ENCODE measurements at places on chromosomes 16 and 17. TPM values are rescaled to one million over a fixed set of nuclear protein-coding genes. Genes with fewer than 3 reads are reported as not detected.

The RCVRN gene
- total RNA-seq, result not detected

The EVPL gene
- 0.02 TPM for total RNA-seq

The ZFP90 gene
- total RNA-seq, result 40.2 TPM

The TBC1D3G gene
- total RNA-seq, result not detected

The PYDC1 gene
- not detected for total RNA-seq

The PRDM7 gene
- total RNA-seq, result not detected

The ZPBP2 gene
- 1.0 TPM for total RNA-seq

All from activated CD4-positive, alpha-beta memory T cell treated with anti-CD3 and anti-CD28 coated beads for 36 hours (primary cell).